Effector memory CD4-positive, alpha-beta T cell (primary cell): ENCODE measurements at places on chromosomes 5 and 9.

- DNase-seq: no peak
Measured at GRCh38 chr5:178194026-178194425, 6.9 kb upstream of the GMCL2 start.

DNA sequence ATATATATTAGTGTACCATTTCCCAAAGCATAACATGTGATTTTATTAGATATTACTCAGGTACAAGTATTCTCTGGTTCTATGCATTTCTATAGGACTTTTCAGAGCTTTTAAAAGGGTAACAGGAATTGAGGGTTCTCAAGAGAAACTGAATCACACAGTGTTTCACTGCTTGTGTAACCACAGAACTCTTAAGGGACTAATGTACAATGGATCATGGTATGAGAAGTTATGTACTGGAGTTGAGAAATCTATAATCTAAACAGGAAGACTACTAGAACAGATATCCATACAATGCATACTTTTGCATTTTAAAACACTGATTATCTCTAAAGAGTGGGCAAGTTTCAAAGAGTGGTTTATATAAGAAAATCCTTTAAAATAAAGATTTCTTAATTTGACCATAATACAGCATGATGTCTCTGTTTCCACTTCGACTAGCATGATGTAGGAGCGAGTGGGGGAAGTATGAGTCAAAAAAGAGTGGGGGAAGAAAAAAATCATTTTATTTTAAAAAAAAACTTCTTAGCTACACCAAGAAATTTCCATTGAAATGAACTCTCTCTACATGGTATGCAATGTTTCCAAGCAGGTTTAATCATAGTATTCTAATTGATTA is 183.5 kb downstream of the RFX3 start:
- DNase-seq: no peak

- DNase-seq: no peak
Measured at GRCh38 chr9:75855509-75855908, 35.0 kb upstream of the PCSK5 start.

- no peak for DNase-seq
Measured at GRCh38 chr5:146005723-146006122, 69.3 kb downstream of the SH3RF2 start.

GRCh38 chr9:70641631-70642030 is 227.2 kb upstream of the KLF9 start:
- no peak for DNase-seq

DNA sequence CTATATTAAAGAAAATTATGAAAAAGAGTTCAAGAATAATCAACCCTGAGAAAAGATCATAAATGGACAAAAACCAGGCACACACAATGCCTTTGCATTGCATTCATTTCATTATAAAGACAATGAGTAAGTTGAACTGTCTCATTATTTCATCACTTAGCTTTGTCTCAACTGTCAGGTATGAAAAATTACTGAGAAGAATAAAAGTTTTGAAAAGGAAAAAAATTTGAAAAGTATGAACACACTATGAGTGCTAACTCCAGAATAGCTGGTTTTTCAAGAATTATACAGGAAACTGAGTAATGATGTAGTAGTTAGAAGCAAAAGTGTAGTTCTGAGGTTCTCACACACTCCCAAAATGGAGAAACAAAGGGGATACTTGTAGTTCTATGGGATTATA is 16.3 kb upstream of the ANXA1 start:
- DNase-seq: no peak

DNA sequence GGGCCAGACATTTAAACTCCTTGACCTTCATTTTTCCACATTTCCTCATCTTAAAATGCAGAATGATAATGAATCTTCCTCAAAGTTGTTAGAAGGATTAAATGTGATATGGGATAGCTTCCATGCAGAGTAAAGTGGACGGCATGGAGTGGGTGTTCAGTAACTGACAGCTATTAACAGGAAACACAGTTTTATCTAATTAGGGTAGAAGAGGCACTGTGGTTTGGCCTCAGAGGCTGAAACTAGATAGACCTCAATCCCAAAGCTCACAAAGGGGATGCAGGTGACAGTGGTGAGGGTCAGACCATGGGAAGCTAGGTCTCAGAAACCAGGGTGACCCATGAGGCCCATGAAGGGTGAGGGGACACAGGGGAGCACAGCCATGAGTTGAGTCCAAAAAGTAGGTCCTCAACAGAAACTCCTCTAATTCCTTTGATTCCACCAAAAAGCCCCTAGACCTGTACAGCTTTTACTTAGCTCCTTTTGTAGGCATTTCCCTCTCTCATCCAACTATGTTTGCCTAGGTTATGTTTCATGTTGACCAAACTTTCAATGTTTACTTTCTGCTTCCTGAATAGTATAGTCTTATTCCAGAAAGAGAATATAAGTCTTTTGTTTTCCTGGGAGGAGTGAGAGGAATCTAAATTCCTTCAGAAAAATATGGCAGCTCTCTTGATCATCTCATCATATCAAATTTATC is 27.9 kb upstream of the GLDC start:
- no peak for DNase-seq

GRCh38 chr9:81741103-81741502 is 51.8 kb upstream of the TLE1 start:
- no peak for DNase-seq

GRCh38 chr9:88280816-88281382 is 107.3 kb upstream of the SPIN1 start:
- DNase-seq: no peak

DNA sequence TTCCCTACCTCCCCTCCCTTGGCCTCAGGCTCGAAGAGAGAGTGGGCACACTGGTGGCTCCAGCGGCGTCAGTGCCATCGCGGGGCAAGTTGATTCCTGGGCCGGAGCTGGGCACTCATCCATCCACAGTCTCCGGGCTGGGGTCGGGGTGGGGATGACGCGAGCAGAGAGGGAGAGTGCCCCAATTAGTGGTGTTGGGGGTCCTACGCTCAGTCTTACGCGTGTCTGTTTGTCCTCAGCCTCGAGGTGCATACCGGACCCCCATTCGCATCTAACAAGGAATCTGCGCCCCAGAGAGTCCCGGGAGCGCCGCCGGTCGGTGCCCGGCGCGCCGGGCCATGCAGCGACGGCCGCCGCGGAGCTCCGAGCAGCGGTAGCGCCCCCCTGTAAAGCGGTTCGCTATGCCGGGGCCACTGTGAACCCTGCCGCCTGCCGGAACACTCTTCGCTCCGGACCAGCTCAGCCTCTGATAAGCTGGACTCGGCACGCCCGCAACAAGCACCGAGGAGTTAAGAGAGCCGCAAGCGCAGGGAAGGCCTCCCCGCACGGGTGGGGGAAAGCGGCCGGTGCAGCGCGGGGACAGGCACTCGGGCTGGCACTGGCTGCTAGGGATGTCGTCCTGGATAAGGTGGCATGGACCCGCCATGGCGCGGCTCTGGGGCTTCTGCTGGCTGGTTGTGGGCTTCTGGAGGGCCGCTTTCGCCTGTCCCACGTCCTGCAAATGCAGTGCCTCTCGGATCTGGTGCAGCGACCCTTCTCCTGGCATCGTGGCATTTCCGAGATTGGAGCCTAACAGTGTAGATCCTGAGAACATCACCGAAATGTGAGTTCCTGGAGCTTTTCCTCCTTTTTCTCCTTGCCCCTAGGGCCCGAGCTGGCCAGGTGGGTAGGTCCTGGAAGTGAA is 861 bp downstream of the NTRK2 start:
- no peak for DNase-seq

- no peak for DNase-seq
Measured at GRCh38 chr5:168810641-168811040, 231.5 kb upstream of the PANK3 start.

GRCh38 chr9:108130905-108131304 is 641.3 kb upstream of the KLF4 start:
- no peak for DNase-seq

DNA sequence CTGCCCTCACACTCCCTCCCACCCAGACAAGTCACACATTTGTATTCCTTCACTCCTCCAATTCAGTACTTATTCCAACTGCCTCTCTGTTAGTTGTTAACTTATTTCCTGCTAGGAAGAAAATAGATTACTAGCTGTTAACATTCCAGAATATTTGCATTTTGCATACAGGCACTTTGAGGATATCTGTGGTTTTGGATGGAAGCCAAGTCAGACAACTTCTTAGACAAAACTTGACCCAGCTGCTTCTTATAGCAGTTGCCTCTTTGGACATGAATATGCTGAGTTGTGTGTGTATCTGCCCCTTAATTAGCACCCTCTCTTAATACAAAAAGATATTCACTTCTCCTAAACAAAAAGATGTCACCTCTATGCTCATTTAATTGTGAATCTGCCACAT is 1280.6 kb upstream of the ACO1 start:
- DNase-seq: no peak

DNA sequence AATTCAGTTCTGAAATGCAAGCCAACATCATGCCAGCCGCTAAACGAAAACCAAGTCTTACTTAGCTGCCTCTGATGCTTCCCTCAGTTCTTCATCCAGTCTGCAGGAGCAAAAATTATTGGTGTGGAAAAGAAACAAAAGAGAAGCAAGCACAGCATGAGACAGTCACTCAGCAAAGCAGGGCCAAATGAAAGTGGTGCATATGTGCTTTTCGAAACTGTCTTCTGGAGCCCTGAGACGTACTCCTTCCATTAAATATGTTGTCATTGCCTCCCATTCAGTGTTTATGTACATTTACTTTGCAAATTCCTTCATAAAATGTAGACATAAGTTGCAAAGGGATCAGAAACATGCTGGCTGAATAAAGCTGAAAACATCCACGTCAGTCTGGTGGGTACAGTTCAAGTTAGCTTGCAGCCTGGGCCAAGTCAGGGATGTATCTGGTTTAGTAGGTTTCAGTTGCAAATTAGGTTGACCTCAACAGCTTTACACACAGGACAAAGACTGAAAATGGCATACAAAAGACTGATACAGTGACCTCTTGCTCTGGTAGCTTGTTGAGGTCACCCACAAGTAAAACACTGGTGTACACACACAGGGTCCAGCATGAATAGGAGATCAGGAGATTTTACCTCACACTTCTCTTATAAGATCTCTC is 139.7 kb upstream of the PCA3 start:
- no peak for DNase-seq

GRCh38 chr9:122080986-122081385 is 12.1 kb downstream of the TTLL11 start:
- DNase-seq: no peak

DNA sequence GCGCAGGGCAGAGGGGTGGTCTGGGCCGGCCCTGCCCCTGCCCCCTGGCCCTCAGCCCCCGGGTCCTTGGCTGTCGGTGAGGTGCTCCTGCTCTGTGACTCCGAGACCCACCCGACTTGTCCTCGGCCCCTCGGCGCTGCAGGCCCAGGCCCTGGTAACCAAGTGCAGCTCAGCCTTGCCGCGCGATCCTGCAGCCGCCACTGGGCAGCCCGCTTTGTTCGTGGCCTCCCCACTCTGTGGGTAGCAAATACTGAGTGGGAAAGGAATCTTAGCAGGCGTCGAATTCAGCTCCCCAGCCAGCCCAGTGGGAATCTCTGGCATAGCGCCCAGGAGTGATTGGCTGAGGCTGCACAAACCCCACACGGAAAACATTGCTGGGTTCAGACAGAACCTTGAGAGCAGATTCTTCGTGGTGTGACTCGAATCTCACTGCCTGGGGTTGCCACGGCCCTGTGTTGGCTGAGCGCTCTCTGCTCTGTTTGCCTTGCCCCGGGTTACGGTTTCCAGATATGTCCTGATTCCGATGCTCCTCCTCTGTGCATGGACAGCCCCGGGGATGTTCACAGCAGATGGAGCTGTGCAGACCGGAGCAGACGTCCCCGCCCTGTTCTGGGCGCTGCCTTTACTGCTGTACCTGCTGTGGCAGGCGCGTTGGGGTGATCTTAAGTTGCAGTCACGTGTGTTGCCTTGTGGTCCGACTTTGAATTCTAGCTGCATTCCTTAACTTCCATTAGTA is 13.4 kb upstream of the EXOC3 start:
- no peak for DNase-seq

DNA sequence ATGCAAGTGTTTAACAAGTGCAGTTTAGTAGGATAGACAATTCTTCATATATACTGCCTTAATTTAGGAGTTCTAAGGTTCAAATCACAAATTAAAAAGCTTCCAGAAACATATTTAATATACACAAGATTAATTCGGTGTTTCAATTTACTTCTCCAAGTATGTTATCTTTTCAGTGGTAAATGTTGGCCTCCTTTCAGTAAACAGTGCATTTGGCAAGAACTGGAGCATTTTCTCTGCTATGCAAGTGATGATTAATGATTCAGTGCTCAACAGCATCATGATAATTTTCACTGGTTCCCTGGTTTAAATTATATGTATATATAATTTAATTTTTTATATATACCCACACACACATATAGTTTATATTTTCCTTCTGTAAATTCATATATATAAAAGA is 541.7 kb downstream of the EFNA5 start:
- DNase-seq: no peak

DNA sequence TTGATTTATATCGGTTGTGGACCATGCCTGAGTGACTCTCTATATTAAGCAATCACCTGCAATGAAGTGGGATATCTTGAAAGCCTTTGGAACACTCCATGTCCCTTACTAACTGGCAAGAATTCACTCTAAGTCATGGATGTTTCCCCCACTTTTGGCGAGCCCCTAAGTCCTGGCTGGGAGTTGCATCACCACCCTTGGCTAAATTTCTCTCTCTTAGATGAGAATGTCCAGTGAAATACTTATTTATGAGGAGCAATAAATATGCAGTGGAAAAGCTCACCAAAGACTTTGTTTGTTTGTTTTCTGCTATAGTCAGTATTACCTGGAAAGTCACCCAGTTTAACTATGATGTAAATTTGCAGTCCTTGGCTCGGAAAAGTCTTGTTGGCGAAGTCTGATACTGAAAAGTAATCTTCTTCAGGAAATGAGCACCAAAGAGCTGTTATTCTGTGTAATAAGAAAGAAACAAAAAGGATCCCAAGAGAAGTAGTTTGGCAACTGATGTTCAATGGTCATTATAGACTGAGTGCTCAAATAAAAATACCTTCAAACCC is 333.8 kb downstream of the DMRT2 start:
- DNase-seq: no peak

DNA sequence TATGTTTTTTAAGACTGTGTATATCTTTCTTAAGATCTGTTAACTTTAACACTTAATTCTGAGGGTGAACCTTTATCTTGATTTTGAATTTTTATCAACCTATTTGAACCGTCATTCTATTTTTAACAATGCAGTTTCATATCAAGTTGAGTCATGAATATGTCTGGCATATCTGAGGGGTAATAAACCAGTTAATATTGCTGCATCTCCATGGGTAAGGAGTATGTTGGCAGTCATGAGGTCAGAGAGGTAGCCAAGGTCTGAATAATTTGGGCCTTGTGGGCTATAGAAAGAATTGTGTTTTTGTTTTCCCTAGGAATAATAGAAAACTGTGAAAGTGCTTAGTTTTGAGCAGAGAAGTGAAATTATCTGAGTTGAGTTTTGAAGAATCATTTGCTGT is 419.0 kb downstream of the PLK2 start:
- no peak for DNase-seq

DNA sequence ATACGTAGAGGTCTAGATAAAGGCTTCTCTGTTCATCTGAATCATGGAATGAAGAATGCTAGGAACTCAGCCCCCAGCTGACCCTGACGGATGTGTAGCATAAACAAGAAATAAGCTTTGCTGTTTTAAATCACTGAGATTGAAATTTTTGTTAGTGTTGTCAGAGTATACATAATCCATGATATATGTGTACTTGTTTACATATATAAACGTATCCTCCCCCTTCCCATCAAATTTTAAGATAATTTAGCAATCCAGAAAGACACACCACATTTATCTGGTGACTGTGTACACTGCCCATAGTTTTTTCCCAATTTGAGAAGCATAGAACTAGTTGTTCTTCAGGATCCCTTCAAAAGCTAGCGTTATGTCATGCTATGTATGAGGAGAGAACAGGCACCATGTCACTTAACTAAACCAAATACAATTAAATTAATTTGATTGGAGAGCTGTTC is 80.8 kb upstream of the OSMR start:
- no peak for DNase-seq

GRCh38 chr5:120695368-120695880 is 231.3 kb downstream of the PRR16 start:
- DNase-seq: no peak
